Esophagus muscularis mucosa (tissue), 4 donors: ENCODE measurements at places on chromosomes 2 and 18. TPM values are rescaled to one million over a fixed set of nuclear protein-coding genes. Genes with fewer than 3 reads are reported as not detected.

Gene E2F6
- 16.1 TPM for total RNA-seq

Gene AGXT
- not detected for total RNA-seq

Gene ARHGAP25
- 3.7 TPM for total RNA-seq

Gene SPAST
- total RNA-seq = 13.3 TPM

Gene KLHL30
- 2.2 TPM for total RNA-seq

Gene UGT1A4
- total RNA-seq = not detected

Gene DES
- 19,781 TPM for total RNA-seq

Gene GAL3ST2
- total RNA-seq = not detected

Gene RGPD3
- 0.42 TPM for total RNA-seq

Gene CYP27C1
- total RNA-seq = not detected

Gene ERBB4
- total RNA-seq = 0.17 TPM

Gene CKAP2L
- total RNA-seq = 0.91 TPM

Gene GEN1
- total RNA-seq = 7.3 TPM

Gene AQP4
- 0.42 TPM for total RNA-seq

Gene BCL11A
- total RNA-seq = 5.0 TPM

Gene MYOM1
- total RNA-seq = 13.3 TPM

Gene SPOPL
- 30.5 TPM for total RNA-seq

Gene CYB5A
- total RNA-seq = 80.6 TPM

Gene SERPINB13
- not detected for total RNA-seq

- DNase-seq = no peak
Observed at GRCh38 chr2:221431477-221431876, 140.6 kb downstream of the EPHA4 start.

GRCh38 chr2:55309446-55309845 lies 40.4 kb upstream of the MTIF2 start:
- no peak for DNase-seq

DNA sequence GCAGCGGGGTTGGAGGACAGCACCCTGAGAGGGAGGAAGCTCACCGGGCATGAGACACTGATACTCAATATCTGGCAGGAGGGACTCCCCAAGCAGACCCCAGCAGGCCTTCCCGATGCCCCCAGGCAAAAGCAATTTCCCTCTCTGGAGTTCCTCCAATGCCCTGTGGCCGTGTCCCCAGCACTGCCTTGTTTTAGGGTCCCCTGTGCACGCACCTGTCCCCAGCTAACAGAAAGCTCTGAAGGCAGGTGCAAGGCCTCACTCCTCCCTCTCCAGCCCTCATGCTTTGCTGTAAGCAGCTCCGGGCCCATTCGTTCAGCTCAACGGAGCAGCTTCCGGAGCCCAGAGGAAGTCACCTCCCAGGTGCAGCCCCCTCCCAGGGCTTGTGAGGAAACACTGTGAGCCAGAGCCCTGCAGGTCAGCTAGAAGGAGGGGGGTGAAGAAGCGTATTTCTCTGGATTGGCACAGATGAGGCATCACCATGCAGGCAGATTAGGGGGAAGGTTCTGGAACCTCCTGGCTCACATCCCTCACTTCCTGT lies 50.3 kb upstream of the ID2 start:
- no peak for DNase-seq

- DNase-seq = no peak
Observed at GRCh38 chr2:199443589-199444130, 14.1 kb downstream of the SATB2 start.

GRCh38 chr2:205484764-205485163 lies 197.5 kb upstream of the NRP2 start:
- no peak for DNase-seq

DNA sequence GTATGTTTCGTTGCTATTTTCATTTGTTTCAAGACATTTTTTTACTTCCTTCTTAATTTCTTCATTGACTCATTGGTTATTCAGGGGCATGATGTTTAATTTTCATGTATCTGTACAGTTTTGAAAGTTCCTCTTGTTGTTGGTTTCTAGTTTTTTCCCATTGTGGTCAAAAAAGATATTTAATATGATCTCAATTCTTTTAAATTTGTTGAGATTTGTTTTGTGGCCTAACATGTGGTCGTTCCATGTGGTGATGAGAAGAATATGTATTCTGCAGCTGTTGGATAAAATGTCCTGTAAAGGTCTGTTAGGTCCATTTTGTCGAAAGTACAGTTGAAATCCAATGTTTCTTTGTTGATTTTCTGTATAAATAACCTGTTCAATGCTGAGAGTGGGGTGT lies 110.3 kb upstream of the MAP4K4 start:
- DNase-seq = no peak

DNA sequence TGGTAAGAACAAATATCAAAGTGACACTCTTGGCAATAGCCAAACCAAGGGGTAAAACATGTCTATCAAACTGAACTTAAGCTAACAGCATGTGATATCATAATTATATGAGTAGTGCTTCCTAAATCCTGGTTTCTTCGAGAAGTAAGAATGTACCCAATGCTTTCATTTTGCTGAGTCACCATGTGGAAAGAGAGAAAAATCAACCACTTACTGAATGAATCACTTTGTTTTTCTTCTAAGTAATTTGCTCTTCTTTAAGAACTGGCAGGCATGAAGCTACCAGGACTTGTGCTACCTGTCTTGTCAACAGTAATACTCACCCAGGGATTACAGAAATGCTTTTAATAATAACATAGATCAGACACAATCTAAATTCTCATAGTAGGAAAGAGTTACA lies 19.0 kb upstream of the DUSP19 start:
- DNase-seq = no peak

DNA sequence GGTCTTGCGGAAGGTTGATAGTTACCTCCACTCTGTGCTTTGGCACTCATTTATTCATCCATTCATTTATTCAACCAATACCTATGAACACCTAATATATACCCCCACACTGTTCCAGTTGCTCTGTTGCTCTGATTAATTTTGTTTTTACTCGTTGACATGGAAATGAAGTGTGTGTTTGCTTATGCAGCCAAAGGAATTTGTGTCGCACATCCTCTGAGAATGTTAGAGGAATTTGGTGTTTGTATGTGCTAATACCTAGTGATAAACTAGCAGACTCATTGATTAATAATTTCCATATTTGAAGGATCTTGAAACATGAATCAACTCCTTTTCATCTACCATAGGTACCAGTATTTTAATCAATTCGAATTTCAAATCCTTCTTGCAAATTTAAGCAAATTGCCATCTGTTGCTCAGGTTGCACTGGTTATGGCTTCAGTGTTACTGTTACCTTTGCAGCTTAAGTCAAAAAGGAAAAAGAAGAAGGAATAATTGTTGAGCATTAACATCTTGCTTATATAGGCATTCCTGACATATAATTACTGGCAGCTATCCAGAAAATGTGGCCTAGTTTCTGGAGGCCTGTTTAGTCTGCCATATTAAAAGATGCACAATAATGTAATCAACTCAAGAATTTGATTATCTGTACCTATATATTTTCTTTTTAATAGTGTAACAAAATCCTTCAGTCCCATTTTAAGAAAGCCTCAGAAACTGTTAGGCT lies 25.7 kb upstream of the CRIM1 start:
- DNase-seq = no peak

GRCh38 chr2:229296536-229296935 lies 25.4 kb upstream of the PID1 start:
- no peak for DNase-seq

- no peak for DNase-seq
Observed at GRCh38 chr2:241111440-241111805, 9.3 kb upstream of the MTERF4 start.

GRCh38 chr2:119423108-119423444 lies 8.6 kb upstream of the TMEM37 start:
- no peak for DNase-seq

DNA sequence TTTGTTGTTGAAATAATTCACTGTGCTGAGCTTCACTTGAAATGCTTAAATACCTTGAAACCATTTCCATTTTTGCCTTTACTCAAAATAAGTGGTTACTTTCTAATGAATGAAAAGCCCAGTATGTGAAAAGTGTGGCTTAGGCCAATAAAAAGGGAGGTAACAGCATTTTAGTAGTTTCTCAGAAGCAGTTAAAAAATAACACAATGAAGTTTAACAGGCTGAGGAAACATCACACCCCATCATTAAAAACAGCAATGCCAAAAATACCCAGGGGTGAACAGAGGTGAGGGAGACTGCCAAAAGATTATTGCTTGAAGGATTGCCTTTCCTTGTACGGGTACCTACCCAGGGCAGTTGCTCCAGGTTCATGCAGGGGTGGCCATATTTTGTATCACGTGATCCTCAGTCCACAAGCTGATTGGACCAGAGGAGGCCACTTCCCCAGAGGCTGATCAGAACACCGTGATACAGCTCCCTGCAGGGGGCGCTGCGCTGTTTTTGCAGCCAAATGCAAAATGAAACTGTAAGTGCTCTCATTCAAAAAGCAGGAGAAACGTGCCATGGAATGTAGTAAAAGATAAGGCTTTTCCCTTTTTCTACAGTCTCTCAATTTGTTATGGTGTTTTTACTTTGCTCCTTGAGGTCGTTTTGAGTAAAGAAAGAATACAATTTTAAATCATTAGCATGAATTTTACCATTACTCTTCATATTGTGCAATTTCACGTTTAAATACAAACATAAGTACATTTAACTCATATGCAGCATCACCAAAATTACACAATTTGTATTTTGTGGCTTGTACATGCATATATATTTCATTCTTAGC lies 70.2 kb upstream of the SH3BP4 start:
- no peak for DNase-seq

- DNase-seq = no peak
Observed at GRCh38 chr2:213545964-213546475, 261.8 kb downstream of the SPAG16 start.

DNA sequence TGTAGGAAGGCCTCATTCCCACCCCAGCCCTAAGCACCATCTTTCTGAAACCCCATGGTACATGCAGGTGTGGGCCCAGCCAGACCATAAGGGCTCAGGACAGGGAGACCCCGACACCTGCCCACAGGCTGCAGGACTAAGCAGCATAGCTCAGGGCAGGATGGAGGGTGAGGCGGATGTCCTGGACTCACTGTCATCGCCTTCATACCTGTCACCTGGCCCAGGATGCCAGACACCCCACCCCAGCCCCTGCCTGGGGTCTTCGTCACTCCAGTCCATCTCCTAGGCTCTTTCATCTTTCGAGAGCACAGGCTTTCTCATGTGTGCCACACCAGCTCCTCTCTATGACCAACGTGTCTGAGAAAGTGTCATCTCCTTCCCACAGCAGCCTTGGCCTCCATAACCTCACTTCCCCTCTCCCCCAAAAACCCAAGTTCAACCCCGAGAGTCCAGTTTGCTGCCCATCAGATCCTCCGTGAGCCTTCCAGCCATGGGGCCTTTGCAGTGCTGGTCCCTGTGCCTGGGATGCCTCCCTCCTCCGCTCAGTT lies 71.5 kb downstream of the EMX1 start:
- DNase-seq = no peak

GRCh38 chr2:155418753-155419152 lies 720.3 kb downstream of the KCNJ3 start:
- DNase-seq = no peak

GRCh38 chr2:71695235-71696120 lies 242.1 kb downstream of the DYSF start:
- DNase-seq = no peak

DNA sequence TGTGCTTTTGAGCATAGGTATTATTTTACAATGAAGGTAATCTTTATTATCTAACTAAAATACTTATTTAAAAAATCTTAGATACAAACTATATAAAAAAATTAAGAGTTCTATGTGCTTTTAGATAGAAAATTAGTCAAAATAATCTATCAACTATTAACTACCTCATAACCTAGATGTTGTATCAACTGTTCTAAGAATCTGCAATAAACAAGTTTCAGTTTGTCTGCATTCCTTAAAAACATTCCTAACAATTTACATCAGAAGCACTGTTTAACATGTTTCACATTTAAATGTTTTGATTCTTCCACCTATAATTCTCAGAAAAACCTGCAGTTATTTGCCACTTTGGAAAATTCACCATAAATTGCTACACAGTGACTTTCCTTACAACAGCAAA lies 33.3 kb downstream of the NDUFS1 start:
- DNase-seq = no peak

DNA sequence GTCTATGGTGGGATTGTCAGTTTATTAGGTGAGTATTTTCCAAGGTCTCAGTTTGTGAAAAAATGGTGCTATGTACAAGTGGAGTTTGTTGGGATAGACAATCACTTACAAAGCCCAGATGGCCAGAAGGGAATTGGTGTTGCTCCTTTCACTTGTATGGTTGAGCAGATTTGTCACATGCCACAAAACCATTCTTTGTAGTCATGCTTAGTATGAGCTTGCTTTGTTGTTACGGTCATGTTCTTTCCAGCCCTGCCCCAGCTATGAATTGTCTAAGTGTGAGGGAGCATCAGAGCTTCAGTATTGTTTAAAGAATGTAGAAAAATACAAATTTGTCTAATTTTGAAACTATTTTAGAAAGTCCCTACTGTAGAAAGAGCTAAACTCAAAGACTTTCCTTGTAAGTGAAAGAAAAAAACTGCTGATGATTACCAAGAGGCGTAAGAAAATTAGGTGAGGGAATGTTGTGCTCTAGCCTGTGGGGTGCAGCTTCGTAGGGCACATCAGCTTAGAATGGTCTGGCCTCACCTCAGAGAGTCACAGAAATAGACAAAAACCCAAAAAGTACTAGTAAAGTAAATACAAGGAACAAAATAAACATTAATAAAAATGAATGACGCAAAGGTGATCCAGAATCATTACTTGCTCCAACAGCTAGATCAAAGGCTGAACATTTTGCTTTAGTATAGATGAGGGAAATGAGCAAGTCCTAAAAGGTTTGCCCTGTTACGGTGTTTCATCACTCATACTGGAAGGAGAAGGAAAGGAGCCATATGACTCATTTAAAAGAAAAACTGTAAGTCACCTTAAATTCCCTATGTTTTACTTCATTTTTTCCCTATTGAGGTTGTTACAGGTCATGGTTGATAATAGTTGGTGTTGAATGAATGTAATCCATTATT lies 9.2 kb downstream of the TGIF1 start:
- DNase-seq = no peak

GRCh38 chr2:101431486-101431885 lies 43.4 kb downstream of the RFX8 start:
- no peak for DNase-seq

DNA sequence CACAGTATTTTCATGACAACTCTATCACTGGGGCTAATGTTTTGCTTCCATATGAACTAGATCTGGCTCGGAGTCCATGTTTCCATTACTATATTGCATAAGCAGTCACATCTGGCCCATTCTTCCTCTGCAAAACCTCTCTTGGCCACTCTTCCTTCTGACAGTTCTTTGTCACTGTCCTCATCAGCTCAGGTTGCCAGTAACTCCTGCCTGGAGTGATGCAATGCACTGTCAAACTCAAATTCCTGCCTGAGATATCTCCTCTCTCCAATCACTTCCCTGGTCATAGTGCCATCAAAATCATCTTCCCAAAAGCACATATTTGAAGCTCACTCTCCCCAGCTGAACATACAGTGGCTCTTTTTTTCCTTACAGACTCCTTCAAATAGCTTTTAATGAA lies 66.1 kb downstream of the COLEC12 start:
- no peak for DNase-seq

GRCh38 chr2:73640511-73640911 lies 1.7 kb downstream of the NAT8 start:
- peak; percentile 80 for DNase-seq

DNA sequence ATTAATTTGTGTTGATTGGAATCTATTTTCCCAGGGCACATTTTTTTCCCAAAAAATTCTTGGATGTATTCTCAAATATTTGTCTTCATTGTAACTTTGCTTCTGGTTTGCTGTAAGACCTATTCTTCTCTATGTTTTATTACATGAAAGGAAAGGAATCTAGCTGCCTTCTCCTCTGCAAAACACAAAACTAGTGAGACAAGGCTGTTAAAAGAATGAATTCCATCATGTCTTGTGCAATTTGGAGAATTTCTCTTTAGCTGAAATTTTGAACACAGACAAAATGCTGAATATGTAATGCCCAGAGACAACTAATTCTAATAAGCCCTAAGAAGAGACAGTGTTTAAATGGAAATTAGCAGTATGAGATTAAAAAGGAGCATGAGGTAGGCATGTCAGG lies 275.9 kb downstream of the CDH20 start:
- DNase-seq = no peak
